ENCODE measurements at places on chromosomes 3 and 15. TPM values are rescaled to one million over a fixed set of nuclear protein-coding genes. Genes with fewer than 3 reads are reported as not detected.

DNA sequence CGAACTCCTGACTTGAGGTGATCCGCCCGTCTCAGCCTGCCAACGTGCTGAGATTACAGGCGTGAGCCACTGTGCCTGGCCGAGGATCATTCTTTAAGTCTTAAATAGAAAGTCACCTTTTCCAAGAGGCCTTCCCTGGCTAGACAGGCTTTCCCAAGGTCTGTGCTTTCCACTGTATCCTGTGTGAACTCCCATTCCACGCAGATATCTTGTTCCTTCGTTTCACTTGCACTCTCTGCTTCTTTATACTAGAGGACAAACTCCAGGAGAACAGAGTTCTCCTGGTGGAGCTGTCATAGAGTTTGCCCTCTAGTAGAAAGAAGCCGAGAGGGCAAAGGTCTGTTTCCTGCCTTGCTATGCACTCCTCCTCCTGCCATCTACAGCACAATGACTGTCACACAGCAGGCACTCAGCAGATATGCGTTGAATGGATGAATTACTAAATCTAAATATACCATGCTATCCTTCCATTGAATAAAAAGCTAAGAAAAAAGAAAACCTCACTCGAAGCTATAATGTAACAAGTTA lies 211.2 kb downstream of the FOXP1 start:
- peak; percentile 4 for DNase-seq

Gene PLSCR5
- total RNA-seq: 3.0 TPM

Gene PLCH1
- total RNA-seq: 6.2 TPM

- DNase-seq: no peak
Measured at GRCh38 chr3:100682854-100683760, 26.2 kb upstream of the TFG start.

Gene GPR160
- total RNA-seq: not detected

GRCh38 chr3:141380987-141381386 lies 12.7 kb downstream of the ZBTB38 start:
- DNase-seq: no peak

Gene CMTM8
- 12.5 TPM for total RNA-seq

Gene ACTRT3
- 1.7 TPM for total RNA-seq

- no peak for DNase-seq
Measured at GRCh38 chr15:95698230-95698629, 632.3 kb upstream of the NR2F2 start.

- no peak for DNase-seq
Measured at GRCh38 chr3:126340596-126340942, 16.6 kb downstream of the KLF15 start.

Gene GUCA1C
- not detected for total RNA-seq

DNA sequence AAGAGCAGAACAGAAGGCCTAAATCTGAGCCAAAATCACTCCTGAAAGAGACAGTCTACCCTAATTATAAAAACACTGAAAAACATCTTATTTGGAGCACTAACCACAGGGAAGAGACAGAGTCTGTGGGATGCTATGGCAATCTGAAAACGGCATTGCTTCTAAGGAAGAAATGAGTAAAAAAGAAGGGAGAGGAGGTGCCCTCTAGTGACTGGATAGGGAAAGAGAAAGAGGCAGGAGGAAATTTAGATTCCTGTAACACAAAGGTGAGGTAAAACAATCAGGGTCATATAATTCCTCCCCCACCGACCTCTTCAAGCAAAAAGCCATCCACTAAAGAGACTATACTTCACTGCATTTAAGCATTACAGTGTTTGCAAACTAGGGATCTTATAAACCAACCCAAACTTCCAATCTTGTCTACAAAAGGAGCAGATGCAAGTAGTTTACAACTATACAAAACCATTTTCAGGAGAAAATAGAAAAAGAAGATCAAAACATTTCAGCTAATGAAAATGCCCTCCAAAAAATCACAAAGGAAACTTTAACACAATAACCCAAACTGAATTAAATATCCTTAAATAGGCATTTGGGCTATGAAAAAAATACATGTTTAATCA lies 32.6 kb downstream of the HACD2 start:
- DNase-seq: peak; percentile 31

DNA sequence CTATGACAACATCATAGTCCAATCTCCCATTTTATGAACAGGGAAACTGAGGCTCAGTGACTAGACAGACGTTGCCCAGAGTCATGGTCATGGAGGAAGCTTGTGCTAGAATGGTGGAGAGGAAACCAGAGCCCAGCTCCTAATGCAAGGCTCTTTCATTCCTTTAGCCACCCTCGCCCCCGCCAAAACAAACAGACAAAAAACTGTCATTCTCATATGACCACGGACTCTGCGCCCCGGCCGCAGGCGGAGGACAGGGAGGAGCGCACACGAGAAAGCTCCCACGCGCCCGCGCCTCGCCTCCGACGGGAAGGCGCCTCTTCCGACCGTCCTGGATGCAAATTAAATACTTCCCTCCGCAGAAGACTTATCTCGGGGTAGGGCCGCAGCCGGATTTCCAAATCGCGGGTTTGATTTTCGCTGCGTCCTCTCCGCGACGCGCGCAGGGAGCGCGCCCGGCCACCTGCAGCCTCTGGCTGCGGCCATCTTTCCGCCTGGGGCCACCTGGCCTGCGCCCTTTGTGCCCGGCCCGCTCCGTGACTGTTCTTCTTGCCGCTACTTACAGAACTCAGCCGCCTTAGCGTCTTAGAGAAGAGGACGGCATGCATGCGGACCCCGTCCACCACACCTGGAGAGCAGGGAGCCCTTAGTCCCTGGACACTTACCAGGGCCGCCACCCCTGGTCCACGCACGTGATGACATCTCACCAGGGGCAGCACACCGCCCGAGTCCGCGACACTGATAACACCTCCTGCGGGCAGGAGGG lies 670 bp upstream of the ATP13A3 start:
- no peak for DNase-seq

Gene GXYLT2
- total RNA-seq: 43.1 TPM

DNA sequence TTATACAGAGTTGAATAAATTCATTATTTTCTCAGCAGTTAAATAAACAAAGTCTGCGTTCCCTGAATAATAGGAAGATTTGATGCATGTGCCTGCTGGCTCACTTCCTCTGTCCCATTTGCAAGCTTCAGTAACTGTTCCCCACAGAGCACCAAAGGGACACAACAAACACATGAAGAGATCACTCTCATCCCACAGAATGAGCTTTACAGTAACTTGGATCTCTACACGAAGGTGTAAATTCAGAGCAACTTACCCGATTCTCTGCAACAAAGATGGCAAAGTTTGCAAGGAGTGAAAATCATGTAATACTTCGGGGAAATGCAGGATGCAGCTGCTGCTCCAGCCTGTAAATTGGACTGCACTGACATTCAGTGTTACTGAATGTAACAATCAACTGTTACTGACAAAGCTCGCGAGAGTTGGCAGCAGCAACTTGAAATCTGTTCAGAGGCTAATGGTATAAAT lies at the start of gene BCHE:
Gene BCHE (minus strand): TSS at position 366 of the 468 bp plus-strand sequence. CDS start 6,390 bp downstream, outside the sequence.
- DNase-seq: peak; percentile 69

Gene KPNA4
- 18.5 TPM for total RNA-seq

Gene GABRB3
- total RNA-seq: 1.5 TPM

GRCh38 chr3:74353039-74353438 lies 261.4 kb downstream of the CNTN3 start:
- DNase-seq: peak; percentile 9

Gene PLA2G4E
- total RNA-seq: 0.06 TPM

- DNase-seq: peak; percentile 92
Measured at GRCh38 chr3:11568503-11569155, 75.1 kb downstream of the VGLL4 start.

GRCh38 chr15:25478313-25478712 lies 39.5 kb upstream of the UBE3A start:
- no peak for DNase-seq

DNA sequence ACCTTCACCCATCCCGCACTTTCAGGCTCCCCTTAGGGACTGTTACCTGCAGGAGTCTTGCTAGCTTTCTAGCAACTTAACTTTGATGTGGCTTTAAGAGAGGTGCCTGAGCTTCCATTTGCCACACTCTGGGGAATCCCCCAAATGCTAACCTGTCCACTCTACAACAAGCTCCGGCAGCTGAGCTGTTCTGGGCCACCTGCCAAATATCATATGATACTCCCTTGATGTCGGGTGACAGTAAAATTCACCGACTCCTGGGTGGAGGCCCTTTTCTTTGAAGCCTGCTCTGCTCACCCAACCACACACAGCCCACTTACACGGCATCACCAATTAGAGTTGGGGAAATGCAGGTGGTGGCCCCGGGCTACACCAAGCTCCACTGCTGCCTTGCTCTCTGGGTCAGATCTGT lies 38.0 kb upstream of the XCR1 start:
- DNase-seq: no peak

Gene NOP10
- 110 TPM for total RNA-seq

Gene LMAN1L
- not detected for total RNA-seq

Gene PTPRG
- 45.7 TPM for total RNA-seq
